ENCODE measurements at places on chromosomes 13 and 19. TPM values are rescaled to one million over a fixed set of nuclear protein-coding genes. Genes with fewer than 3 reads are reported as not detected.

Gene EEF2
- total RNA-seq, result 4,926 TPM

Gene C5AR1
- not detected for total RNA-seq

Gene CD22
- not detected for total RNA-seq

Gene NXNL1
- total RNA-seq, result not detected

Gene SLC10A2
- total RNA-seq, result not detected

Gene NLRP4
- not detected for total RNA-seq

Gene FFAR2
- not detected for total RNA-seq

Gene DENND1C
- not detected for total RNA-seq

Gene IZUMO4
- total RNA-seq, result 2.9 TPM

Gene CYP4F3
- total RNA-seq, result 0.13 TPM

Gene ATP12A
- not detected for total RNA-seq

Gene DBP
- total RNA-seq, result 33.1 TPM

Gene RFX1
- 6.9 TPM for total RNA-seq

Gene MCEMP1
- total RNA-seq, result not detected

Gene PCSK4
- total RNA-seq, result 2.9 TPM

Gene PSG1
- total RNA-seq, result not detected

Gene PSG11
- not detected for total RNA-seq

Gene SSC5D
- total RNA-seq, result 19.6 TPM

Gene WDR87
- total RNA-seq, result not detected

Gene C19orf81
- total RNA-seq, result not detected

Gene ACER1
- total RNA-seq, result not detected

Gene ZNF600
- total RNA-seq, result 1.0 TPM

Gene SLC7A10
- total RNA-seq, result not detected

Gene NPAS1
- 1.9 TPM for total RNA-seq

Gene ZNF175
- 4.6 TPM for total RNA-seq

Gene CACNA1A
- total RNA-seq, result 1.3 TPM

Gene LRRC25
- not detected for total RNA-seq

Gene ZNF761
- total RNA-seq, result 11.7 TPM

Gene ZNF583
- 2.8 TPM for total RNA-seq

Gene MEIOSIN
- total RNA-seq, result 0.13 TPM

Gene C1QTNF9
- not detected for total RNA-seq

Gene ASPDH
- total RNA-seq, result not detected

Gene FGF22
- not detected for total RNA-seq

Gene ERVV-1
- not detected for total RNA-seq

Gene MAMSTR
- total RNA-seq, result 1.6 TPM
